ENCODE measurements at places on chromosomes 6 and 20.
A peak's percentile ranks its signal among the peaks of the same experiment; 100 is the strongest.

- DNase-seq = peak; percentile 25
Observed at GRCh38 chr6:52310932-52311331, 26.4 kb upstream of the MCM3 start.

DNA sequence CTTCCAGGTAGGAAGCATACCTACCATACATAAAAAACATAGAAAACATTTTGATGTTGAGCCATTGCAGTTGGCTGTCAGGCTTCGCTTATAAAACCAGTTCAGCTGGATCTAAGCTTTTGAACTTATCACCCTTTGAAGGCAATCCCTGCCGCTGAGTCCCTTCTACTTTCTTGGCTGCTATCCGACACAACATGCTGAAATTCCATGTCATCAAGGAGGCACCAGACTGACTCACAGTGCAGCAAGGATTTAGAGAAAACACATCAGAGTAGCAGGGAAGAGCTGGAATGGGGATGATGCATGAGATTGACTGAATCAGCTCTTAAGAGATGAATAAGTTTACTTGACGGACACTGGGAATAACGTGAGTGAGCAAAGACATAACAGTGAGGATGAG is 135.0 kb upstream of the MAN1A1 start:
- no peak for DNase-seq

GRCh38 chr20:62787866-62788265 is 8.4 kb upstream of the MRGBP start:
- DNase-seq = no peak

- no peak for DNase-seq
Observed at GRCh38 chr20:19176470-19177052, 35.9 kb upstream of the SLC24A3 start.

GRCh38 chr6:162706232-162706631 is 21.3 kb downstream of the PRKN start:
- DNase-seq = peak; percentile 42

GRCh38 chr6:7846966-7847818 is 63.4 kb downstream of the TXNDC5 start:
- DNase-seq = no peak
